Eye (tissue), 1 donor: ENCODE measurements at places on chromosomes 6 and 20.

- peak; percentile 37 for DNase-seq
These were observed 1.0 kb downstream of the CLIC5 start for GRCh38 chr6:46014511-46015118.

DNA sequence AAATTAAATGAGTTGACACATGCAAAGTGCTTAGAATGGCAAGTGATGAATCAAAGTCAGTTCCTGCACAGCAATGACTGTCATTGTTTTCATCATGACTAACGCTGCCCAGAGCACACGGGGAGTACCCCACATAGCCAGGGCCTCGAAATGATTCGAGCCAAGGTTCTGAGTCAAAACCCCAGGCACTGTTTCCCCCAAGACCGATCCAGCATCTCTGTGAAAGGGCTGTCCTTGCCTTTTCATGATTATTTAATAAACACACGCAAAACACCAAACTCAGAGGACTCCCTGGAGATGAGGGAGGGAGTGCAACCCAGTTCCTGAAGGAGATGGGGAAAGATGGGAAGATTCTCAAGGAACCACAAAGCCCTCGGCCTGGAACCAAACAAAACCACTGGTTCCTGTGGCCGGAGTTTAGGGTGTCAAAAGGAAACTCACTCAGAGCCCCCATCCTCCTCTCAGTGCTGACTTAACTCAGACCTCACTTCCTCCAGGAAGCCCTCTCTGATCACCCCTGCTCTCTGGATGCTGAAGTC, 3.8 kb downstream of the PREX1 start:
- no peak for DNase-seq

DNA sequence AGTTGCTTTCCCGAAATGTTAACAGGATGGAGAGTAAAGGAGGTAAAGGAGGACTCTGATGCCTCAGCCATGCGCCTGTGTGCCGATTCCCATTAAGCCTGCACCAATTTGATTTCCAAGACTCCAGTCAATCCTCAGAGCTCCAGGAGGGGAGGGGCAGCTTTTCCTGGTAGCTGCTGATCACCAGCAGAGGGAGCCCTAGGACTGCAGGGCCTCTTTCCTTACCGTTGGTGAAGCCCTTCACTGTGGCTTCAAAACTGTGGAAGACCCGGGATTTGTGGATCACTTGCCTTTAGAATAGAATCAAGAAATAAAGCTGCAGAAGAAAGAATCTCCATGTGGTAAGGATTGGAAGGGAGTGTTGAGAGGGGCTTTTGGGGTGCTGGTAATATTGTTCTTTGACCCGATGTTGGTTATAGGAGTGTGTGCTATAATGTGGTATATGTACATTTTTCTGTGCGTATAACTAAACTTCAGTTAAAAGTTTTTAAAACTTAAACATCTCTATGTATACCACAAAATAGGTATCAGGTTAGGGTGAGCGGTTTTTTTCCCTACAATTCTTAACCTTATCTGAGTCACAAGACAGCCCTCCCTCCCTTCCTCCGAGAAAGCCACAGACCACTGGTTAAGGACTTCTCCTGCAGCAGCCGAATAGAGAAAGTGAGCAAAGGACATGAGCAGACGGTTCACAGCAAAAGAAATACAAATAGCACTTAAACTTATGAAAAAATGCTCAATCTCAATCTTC, 6.9 kb upstream of the OSER1 start:
- DNase-seq = peak; percentile 81

DNA sequence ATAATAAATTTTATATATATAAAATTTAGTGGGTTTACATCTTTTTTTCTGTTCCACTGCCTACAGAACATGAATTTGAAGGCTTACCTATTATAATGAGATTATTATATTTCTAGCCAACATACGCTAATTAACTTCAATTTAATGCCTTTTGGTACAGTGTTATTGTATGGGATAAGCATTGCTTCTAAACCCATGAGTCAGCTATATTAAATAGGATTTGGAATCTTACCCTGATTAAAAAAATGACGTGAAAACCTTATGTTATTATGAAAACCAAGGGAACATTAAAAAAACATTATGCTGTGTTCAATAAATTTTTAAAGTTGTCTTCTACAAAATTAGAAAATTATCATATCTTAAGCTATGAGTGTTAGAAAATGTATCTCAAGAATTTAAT, 334.0 kb upstream of the RGS17 start:
- no peak for DNase-seq

DNA sequence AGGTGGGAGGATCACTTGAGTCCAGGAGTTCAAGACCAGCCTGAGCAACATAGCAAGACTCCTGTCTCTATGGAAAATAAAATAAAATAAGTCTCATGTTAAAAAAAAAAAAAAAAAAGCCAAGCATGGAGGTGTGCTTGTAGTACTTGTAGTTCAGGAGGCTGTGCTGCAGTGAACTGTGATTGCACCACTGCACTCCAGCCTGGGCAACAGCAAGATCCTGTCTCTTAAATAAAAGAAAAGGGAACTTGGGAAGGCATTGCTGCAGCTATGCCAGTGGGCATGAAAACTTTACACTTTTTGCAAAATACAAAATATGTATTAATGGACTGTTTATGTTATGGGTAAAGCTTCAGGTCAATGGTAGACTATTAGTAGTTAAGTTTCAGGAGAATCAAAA, 37.5 kb upstream of the REV3L start:
- no peak for DNase-seq
